GM12865 (cell line): ENCODE measurements at places on chromosomes 11 and 22.

DNA sequence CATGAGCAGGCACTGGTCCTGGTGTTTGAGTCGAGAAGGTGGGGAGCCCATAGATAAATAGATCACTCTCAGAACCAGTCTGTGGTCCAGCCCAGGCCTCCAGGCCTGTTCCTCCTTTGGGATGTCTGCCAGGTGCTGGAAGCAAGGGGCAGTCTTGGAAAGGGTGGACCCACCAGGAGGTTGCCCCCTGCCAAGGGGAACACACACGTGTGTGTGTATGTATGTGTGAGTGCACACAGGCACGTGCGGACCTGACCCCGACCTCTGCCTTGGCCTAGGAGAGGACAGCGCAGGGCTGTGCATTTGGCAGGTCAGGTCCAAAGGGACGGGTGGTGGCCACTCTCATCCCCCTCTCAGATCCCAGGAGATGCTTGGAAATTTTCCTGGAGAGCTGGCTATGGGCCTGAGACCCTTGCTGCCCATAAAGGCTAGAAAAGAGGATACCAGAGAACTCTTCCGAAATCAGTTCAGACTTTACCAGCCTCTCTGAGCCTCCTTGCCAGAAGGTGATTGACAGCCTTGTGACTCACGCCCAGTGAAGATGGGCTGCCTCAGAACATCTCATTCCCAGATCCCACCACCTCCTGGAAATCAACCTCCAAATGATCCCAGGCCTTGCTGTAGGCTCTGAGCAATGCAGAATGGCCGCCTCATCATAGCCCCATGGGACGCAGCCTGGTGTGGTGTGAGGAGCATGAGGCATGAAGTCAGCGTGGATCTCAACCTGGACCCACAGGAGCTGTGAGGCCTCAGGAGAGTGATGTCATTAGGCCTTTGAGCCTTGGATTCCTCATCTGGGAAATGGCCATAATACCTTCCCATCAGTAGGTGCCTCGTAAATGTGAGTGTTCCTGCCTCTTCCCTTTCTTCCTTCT, 24.0 kb upstream of the CREB3L1 start:
- no peak for DNase-seq

GRCh38 chr11:103985041-103985440, 51.4 kb upstream of the DDI1 start:
- no peak for DNase-seq

DNA sequence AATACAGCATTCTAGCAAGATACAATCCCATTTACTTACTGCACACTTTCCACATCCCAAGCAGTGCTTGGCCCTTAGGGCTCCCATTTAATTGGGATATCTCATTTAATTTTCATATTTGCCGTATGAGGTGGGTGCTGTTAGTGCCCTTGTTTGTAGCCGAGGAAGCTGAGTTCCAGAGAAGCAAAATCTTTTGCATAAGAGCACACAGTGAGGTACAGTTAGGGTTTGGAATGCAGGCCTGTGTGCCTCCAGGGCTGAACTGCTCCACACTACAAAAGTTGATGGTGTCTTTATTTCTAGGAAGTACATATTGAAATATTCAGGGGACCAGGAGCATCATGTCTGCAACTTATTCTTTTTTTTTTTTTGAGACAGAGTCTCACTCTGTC, 15.5 kb upstream of the TIMP3 start:
- DNase-seq = no peak

DNA sequence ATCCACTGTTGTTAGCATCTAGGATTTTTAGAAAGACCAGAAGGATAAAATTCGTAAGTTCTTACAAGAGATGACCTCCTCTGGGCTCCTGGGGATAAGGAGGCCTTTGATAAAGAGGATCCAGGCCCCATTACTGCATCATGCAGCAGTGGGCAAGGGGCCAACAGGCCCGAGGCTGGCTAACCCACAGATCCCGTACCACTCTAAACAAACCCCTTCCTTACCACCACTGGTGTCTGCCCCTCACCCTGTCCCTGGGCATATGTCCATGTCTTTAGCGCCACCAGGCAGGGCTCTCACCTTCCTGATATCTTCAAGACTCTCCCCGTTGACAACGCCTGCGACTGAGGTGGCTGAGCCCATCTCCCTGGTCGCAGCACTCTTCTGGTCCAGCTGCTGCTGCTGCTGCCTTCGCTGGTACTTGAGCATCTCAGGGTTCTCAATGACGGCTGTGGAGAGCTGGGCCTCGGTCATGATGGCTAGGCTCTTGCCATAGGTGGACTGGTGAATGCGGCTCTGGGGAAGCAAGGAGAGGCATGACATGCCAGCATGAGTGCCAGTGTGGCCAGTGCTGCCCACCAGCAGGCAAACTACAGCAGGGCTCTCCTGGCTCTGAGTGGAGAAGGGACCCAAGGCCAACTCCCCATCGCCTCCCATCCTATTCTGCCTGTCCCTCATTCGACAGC, 46.2 kb downstream of the HIRA start:
- DNase-seq = no peak

DNA sequence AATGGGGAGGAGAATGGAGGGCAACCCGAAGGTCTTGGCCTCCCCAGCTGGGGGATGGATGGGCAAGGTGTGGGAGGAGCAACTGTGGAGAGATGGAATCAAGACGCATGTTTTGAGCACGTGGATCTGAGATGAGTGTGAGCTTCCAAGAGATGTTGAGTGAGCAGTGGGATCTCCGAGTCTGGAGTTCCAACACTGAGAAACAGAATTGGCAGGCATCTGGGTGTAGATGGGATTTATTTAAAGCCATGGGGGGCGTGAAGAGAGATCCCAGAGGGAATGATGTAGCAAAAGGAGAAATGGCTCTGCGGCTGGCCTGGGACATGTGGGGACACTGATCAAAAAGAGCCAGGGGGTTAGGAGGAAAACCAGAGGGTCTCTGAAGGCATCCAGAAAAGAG, 95.6 kb downstream of the KIAA1671 start:
- DNase-seq = no peak

DNA sequence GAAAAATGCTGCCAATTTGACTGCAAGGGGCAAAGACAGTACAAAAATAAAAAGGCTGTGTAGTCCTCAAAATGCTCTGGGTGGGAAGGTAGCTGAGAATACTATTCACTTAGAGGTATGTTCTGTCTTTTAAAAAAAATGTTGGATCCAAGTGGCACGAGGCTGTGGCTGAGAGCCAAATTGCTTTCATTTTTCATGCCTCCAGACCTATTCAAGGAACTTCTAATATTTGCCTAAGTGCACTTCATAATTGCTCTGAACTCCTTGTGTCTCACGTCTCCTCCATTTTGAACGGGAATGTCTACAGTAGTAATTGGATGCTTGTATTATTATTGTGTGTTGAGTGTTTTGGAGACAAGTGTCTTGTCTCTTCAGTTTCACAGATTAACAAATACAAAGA, 19.1 kb upstream of the SLC22A25 start:
- no peak for DNase-seq

GRCh38 chr22:44172370-44173108, 8.2 kb upstream of the PARVG start:
- DNase-seq = peak; percentile 67

- no peak for DNase-seq
Observed at GRCh38 chr11:130533871-130534270, 85.4 kb downstream of the ADAMTS15 start.

DNA sequence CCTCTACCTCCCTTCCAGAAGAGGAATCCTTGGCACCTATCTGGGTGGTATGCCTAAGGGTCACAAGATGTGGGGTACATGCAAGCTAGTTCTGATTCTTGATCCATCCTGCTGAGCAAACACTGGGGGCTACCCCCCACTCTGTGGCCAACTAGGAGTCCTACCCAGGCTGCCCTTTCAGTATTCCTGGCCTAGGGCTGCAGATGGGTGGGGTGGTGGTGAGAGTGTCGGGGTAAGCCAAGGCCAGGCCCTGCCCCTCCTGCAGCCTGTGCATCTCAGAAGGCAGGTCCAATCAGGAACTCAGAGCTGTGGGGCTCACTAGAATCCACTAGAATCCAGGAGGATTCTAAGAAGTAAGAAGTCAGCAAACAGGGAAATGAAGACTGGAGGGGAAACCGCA, 10.9 kb downstream of the SSH3 start:
- DNase-seq = no peak

GRCh38 chr22:39230261-39231196, 14.3 kb downstream of the PDGFB start:
- no peak for DNase-seq
